ENCODE measurements at places on chromosomes 4 and X.

GRCh38 chrX:17682259-17682658 is 55.0 kb upstream of the SCML1 start:
- no peak for DNase-seq

DNA sequence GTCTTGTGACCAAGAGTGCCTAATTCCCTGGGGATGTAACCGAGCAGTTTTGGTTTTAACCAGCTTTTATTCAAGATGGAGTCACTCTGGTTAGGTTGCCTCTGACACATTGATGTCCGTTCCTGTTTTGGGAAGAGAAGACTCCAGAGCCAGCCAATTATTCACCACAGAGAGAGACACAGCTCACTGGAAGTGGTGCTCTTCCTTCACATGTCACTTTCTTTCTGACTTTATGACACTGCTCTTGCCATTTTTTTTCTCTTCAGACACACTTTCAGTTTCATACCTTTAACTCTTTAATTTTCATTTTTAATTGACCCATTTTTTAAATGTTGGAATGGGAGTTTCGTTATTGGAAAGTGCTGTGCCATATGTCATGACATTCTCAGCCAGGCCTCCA is 418.4 kb upstream of the FSTL5 start:
- DNase-seq, result no peak

- DNase-seq, result no peak
These were observed 52.6 kb downstream of the OSTC start for GRCh38 chr4:108702960-108703359.

- no peak for DNase-seq
These were observed 405.4 kb upstream of the TECRL start for GRCh38 chr4:64814616-64815015.

GRCh38 chrX:121987163-121987562 is 939.8 kb downstream of the GLUD2 start:
- no peak for DNase-seq

DNA sequence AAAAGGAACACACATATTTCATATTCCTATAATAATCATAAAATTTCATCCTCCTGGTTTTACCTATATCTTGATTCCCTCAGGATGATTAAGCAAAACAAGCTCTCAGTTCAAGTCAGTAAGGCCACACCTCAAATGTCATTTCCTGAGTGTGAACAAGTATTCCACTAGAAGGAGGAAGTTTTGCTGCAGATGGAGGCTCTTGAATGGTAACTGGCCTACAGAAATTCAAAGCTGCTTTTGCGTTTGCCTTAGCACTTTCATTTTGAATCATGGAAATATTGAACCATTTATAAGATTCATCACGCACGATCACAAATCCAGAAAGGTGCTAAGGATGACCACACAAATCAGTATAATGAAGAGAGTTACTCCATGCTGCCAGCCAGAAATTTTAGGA is 254.4 kb upstream of the CXXC4 start:
- no peak for DNase-seq

DNA sequence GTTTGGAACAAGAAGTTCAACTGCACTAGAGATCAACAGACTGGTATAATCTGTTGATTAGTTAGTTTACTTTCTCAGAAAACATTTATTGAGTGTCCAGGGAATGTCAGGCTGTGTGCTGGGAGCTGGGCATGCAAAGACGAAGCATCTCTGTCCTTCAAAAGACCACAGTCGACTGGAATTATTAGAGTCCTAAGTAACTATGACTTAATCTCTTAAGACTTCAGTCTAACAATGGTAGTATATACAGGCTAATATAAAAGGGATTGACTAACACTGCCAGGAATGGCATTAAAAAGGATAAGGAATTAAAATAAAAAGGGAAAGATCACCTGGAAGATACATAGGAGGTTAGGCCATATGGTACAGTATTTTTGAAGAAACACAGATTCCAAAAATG is 128.7 kb downstream of the WDFY3 start:
- DNase-seq, result no peak

DNA sequence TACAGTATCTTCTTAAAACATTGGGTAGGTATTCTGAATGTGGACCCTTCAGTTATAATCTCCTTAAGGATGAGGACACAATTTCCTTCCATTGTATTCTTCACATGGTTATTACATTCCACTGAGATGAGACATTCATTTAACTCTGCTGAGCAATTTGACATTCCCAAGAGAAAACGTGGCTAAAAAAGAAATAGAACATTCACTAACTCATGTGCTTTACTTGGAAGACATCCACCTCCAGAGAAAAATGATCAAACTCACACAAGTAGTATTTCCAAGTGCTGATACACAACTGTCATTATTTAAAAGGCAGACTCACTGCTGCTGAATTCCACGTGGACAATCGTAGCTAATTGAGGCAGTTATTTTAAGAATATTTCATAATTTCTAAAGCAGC is 227.9 kb upstream of the ANKRD50 start:
- no peak for DNase-seq

DNA sequence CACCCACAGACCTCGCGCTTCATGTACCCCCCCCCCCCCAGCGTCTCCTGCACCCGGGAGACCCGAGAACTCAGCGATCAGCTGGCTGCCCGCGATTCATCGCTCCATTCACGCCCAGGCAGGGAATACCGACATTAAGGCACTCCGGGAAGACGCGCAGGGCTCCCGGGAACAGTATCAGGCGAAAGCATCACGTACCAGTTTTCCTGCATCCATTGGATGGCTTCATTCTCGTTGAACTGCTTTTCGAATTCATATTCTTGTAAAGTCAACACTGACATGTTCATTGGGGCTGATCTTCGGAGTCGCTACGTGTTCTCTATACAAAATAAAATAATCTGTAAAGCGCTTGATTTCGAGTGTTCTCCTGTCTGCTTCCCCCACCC is 373 bp downstream of the ELOVL6 start:
- DNase-seq, result peak; percentile 32

GRCh38 chr4:20430259-20430941 is 178.7 kb downstream of the SLIT2 start:
- DNase-seq, result no peak

- DNase-seq, result peak; percentile 41
These were observed 9.5 kb downstream of the CSTF2 start for GRCh38 chrX:100829730-100830129.

- DNase-seq, result no peak
These were observed 148.0 kb upstream of the SLC7A11 start for GRCh38 chr4:138389976-138390685.

DNA sequence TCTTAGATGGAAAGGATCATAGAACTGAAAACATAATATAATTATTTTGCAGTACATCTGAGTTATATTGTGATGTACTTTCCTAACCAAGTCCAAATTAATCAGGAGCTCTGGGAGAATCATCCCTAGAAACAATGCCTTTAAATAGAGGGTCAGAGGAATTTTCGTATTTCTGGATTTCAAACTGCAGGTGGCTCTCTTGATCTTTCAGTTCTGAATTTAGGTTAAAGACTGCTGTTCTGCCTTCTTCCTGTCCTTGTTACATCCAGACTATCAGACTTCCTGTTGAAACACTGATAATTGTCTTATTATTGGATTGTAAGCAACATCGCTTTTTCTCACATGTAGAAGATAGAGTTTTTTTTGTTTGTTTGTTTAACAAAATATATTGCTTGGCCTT is 142.7 kb downstream of the RPA4 start:
- no peak for DNase-seq

DNA sequence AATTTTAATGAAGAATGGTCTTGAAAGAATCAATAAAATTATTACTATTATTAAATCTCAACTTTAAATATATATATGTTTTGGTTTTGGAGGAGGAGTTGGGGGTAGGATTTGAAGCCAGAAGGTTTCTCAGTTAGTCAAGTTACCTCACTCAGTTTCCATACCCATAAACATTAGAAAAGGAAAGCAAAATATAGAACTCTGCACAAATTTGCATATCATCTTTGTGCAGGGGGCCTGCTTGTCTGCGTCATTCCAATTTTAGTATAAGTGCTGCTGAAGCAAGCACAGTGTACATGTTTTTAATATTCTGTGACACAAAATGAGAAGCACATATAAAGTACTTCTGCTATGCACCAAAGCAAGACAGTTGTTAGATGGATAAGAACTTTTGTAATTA is 47.5 kb upstream of the SCRG1 start:
- no peak for DNase-seq
